ENCODE measurements at places on chromosomes 5 and 9.

DNA sequence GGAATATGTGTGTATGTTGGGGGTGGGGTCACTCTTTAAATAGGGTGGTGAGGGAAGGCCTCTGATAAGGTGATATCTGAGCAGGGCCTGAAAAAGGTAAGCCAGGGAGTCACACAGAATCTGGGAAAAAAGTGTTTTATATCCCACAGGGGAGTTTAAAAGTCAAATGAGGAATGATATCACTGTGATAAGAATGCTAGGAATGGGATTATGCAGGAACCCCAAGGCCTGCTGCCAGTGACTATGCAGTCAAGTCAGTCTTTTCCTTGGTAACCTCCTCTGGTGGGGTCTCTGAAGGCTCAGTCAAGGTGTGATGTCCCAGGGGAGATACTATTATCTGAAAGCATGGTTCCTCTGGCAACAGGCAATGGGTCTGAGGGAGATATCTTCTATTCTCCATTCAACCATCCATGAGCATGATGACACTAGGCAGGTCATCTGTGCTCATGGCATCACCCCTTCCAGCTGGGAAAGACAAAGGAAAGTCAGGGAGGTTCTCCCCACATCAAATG is 53.5 kb downstream of the GRIA1 start:
- H3K36me3 ChIP-seq = no peaks in the 10 kb centered on the region
- H3K4me1 ChIP-seq = no peaks in the 10 kb centered on the region
- H3K4me3 ChIP-seq = no peak overlapping the region
- DNase-seq = no peak
- no peak overlapping the region for H3K27ac ChIP-seq

DNA sequence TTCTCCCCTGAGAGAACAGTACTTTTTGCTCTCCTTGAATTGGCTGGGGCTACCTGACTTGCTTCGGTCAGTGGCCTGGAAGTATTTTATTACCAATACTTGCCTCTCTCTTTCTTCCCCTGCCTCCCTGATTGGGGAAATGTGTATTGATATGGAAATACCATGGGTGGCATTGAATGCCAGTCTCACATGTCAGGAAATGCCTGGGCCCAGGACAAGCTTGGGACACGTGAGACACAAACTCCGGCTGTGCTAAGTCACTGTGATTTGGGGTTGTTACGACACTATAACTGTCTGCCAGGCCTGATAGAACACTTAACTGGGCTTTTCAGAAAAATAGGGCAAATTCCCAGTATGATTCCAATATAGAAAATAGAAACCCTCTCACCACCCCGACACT is 238.3 kb downstream of the GADD45G start:
- no peak for DNase-seq
- H3K4me3 ChIP-seq = no peak overlapping the region
- H3K27me3 ChIP-seq = no peaks in the 10 kb centered on the region
- H3K27ac ChIP-seq = no peak overlapping the region

DNA sequence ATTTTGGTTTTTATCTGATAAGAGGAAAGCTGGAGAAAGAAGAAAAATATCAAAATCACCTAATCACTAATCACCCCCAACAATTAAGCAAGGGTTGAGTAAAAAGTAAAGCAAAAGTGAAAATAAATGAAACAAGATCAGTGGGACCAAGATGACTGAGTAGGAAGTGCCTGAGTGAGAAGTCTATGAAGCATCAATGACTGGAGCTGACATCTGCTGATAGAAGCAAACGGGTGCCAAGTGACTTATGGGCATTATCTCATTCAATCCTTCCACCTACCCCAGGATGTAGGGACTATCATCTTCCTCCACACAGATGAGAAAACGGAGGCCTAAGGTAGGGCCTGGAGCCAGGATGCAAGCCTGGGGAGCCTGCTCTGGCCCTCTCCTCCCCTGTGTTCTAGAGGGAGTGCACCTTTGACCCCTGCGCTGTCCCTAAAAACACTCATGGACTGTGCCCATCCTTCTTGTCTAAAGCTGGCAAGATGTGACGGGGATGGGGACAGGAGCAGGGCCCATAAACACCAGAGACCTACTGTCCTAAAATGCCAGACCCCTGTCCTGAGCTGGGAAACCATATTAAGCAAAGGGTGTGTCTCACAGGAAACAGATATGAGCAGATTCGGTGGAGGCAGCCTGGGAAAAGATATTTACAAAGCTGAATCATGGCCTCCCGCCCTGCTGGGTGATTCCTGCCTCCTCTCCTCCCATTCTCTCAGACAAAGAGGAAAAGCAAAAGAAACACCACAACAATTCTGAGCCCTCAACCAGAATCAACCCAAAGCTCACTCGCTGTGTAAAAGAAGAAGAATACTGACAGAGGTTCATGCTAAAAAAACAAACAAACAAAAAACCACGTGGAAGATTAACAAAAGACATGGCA is 116.0 kb downstream of the AUH start:
- H3K4me3 ChIP-seq = no peak overlapping the region
- H3K27ac ChIP-seq = no peak overlapping the region
- H3K36me3 ChIP-seq = no peaks in the 10 kb centered on the region
- no peaks in the 10 kb centered on the region for H3K27me3 ChIP-seq
- no peak for DNase-seq
- H3K4me1 ChIP-seq = peaks cover 16% of the 10 kb centered on the region

GRCh38 chr9:121656941-121657470 is 5.6 kb downstream of the DAB2IP start:
- peak overlapping the region; percentile 75 for H3K27ac ChIP-seq
- H3K36me3 ChIP-seq = no peaks in the 10 kb centered on the region
- DNase-seq = no peak
- H3K4me1 ChIP-seq = peaks cover 48% of the 10 kb centered on the region

GRCh38 chr5:34618371-34619065 is 37.6 kb upstream of the RAI14 start:
- H3K36me3 ChIP-seq = no peaks in the 10 kb centered on the region

GRCh38 chr5:50975840-50976239 is 309.4 kb downstream of the PARP8 start:
- H3K27me3 ChIP-seq = no peaks in the 10 kb centered on the region
- no peak for DNase-seq
- H3K36me3 ChIP-seq = no peaks in the 10 kb centered on the region
- H3K4me3 ChIP-seq = no peak overlapping the region
- no peak overlapping the region for H3K27ac ChIP-seq

GRCh38 chr9:18976709-18977531 is 56.1 kb downstream of the SAXO1 start:
- no peaks in the 10 kb centered on the region for H3K27me3 ChIP-seq
- no peaks in the 10 kb centered on the region for H3K36me3 ChIP-seq
- peaks cover 34% of the 10 kb centered on the region for H3K4me1 ChIP-seq
- peak; percentile 79 for DNase-seq
- no peak overlapping the region for H3K4me3 ChIP-seq

- no peaks in the 10 kb centered on the region for H3K27me3 ChIP-seq
- H3K4me3 ChIP-seq = no peak overlapping the region
- H3K36me3 ChIP-seq = peaks cover 81% of the 10 kb centered on the region
- DNase-seq = no peak
Measured at GRCh38 chr9:130466537-130467217, 21.9 kb downstream of the ASS1 start.

DNA sequence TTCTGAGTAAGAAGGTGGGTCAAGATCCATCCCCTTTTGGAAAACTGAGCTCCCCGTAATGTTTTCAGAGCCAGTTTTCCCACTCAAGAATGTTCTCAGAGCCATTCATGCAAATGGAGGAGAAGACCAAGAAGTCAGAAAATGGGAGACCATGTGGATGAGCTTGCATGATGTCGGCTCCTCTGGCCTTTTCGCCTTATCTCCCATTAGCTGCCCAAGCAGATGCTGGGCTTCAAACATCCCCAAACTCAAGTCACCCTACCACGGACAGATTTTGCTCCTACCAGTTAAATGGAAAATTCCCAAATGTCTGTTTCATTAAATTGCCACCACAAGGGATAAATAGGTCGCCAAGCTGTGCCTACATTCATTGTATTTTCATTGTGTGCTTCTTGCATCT is 161.4 kb downstream of the ICE1 start:
- H3K4me1 ChIP-seq = no peaks in the 10 kb centered on the region
- H3K36me3 ChIP-seq = no peaks in the 10 kb centered on the region
- H3K27me3 ChIP-seq = no peaks in the 10 kb centered on the region
- H3K4me3 ChIP-seq = no peak overlapping the region
- no peak overlapping the region for H3K27ac ChIP-seq
- DNase-seq = no peak

DNA sequence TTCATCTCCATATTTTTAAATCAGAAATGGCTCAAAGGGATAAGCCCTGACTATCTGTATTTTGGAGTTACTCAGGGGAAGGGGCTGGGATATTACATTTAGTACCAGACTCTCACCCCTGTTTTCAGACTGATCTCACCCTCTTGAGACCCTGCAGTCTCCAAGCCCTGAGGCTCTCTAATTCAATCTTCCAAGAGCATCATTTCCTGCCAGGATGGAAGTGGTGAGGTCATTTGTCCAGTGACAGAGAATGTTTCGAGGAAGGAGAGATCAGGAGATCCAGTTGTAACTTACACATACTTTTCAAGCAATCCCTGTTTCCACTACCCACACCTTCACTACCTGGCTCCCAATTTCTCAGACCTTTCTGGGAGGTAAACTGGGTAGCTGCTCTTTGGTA is 295.5 kb upstream of the EFNA5 start:
- H3K27me3 ChIP-seq = no peaks in the 10 kb centered on the region
- no peak overlapping the region for H3K4me3 ChIP-seq
- DNase-seq = no peak

DNA sequence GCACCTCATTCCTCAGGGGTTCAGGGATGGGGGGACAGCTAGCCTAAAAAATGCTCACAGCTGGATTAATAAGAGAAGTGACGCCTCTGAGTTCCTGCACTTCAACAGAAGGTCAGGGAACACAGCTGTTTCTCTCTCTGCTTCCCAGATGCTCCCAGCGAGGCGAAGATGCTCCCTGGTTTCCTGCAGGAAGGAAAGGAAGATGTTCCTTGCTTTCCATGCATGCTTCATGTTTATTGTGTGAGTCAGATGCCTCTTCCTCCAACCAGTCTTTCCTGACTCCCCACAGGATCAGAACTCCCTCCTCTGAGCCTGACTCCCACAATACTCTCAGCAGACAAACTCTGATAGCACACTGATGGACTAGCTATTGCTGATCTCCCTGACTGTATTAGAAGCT is 71.9 kb downstream of the MFAP3 start:
- H3K27me3 ChIP-seq = no peaks in the 10 kb centered on the region
- no peaks in the 10 kb centered on the region for H3K4me1 ChIP-seq
- DNase-seq = no peak
- no peak overlapping the region for H3K27ac ChIP-seq
- no peaks in the 10 kb centered on the region for H3K36me3 ChIP-seq
- no peak overlapping the region for H3K4me3 ChIP-seq

GRCh38 chr9:92494856-92495255 is 12.6 kb upstream of the ASPN start:
- no peaks in the 10 kb centered on the region for H3K27me3 ChIP-seq
- DNase-seq = no peak
- no peak overlapping the region for H3K27ac ChIP-seq
- peaks cover 6% of the 10 kb centered on the region for H3K4me1 ChIP-seq
- H3K36me3 ChIP-seq = no peaks in the 10 kb centered on the region
- H3K4me3 ChIP-seq = no peak overlapping the region

DNA sequence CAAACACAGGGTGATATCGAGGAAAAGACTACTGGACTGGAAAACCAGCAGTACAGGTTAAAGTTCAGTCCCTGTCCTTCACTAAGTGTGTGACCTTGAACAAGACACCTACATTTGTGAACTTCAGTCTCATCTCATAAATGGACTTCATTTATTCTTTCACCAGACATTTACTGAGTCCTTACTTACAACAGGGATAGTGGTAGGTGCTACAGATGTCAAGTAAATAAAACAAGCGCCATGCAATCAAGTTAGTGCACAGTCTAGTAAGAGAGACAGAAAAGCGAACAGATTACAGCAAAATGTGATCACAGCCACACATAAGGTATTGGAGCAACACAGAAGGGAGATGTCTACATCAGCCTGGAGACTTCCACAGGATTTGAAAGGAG is 413.2 kb downstream of the ACTL7B start:
- peak overlapping the region; percentile 51 for H3K27ac ChIP-seq
- no peaks in the 10 kb centered on the region for H3K27me3 ChIP-seq
- no peaks in the 10 kb centered on the region for H3K36me3 ChIP-seq

- H3K36me3 ChIP-seq = no peaks in the 10 kb centered on the region
- H3K4me1 ChIP-seq = peaks cover 63% of the 10 kb centered on the region
- no peak for DNase-seq
- no peak overlapping the region for H3K27ac ChIP-seq
Measured at GRCh38 chr5:131272307-131272706, 8.5 kb downstream of the CDC42SE2 start.

DNA sequence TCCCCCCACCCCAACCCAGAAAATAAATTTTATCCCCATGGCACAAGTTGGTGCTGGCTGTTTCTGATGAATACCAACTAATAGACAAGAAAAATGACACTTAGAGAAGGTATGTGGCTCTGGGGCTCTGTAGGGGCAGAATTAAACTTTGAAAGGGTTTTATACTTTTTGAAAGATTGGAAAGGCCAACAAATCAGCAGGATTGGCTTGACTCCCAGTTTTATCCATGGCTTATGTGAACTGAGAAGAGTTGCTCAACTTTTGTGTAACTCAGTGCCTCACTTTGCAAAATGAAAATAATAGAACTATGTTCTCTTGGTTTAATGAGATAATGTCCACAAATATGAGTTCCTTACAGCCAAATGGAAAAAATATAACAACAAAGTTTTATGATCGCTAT is 288.9 kb upstream of the KIF2A start:
- no peak overlapping the region for H3K4me3 ChIP-seq
- H3K36me3 ChIP-seq = no peaks in the 10 kb centered on the region
- DNase-seq = no peak
- H3K4me1 ChIP-seq = no peaks in the 10 kb centered on the region

DNA sequence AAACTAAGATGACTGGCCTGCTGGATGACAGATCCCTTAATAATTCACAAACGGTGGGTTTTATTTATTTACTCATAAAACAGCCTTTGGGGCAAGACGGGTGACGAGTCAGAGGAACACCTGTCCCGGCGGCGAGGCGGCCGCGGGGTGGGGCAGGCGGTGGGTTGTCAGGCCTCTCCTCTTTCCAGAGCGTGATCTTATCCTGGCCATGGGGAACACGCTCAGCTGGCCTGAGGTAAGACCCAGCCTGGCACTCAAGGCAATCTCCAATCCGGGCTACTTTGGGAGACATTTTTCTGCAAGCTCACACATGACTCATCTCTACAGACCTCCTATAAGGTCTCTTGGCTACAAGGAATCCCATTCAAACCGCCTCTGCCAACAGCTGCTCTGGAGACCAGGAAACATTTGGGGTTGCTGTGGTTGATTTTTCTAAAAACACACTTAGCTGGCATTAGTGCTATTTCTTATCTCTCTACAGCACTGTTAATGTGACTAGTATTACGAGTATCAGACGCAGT is 6.3 kb downstream of the RAPGEF1 start:
- H3K36me3 ChIP-seq = no peaks in the 10 kb centered on the region
- peaks cover 83% of the 10 kb centered on the region for H3K4me1 ChIP-seq
- H3K27ac ChIP-seq = peak overlapping the region; percentile 86
- no peak overlapping the region for H3K4me3 ChIP-seq
- H3K27me3 ChIP-seq = no peaks in the 10 kb centered on the region
